ENCODE measurements at places on chromosomes 2 and 18.

DNA sequence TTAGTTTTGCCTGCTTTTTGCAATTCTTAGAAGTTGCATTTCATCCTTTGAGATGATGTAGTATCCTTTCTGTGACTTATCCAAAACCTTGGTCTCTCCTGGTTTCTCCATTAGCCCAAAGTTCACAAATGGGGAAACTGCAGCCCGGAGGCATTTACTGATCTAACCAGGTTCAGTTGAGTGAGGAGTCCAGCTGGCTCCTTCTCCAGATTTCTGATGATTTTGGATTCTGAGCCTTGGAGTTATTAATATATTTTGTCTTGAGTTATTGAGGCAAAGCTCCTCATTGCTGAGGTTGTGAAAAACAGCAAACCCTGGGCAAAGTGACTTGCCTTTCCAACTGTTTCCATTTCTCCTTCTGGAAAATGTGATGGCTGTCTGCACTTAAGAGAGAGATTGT, 1.7 kb downstream of the SLC1A4 start:
- DNase-seq, result no peak

GRCh38 chr18:34697233-34697632, 12.9 kb upstream of the DTNA start:
- no peak for DNase-seq

DNA sequence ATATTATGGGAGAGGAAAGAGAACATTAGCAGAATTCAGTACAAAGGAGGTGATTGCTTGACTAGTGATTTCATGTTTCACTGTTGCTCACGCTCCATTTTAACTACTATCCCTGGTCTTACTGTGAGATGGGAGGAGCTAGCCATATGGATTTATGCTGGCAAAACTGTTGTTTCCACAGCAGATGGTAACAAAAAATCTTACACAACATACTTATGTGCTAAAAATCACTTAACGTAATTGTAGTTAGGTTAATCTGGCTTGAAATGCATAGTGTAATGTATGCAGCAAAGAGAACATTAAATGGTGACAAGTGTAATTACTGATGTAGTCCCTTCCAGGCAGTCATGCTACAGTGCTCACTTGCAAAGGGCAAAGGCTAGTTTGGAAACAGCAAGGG, 155.6 kb upstream of the LYPD1 start:
- DNase-seq, result no peak

GRCh38 chr2:172976116-172976515, 99.5 kb upstream of the MAP3K20 start:
- DNase-seq, result no peak

- no peak for DNase-seq
These were observed 22.2 kb upstream of the YWHAQ start for GRCh38 chr2:9652898-9653479.

DNA sequence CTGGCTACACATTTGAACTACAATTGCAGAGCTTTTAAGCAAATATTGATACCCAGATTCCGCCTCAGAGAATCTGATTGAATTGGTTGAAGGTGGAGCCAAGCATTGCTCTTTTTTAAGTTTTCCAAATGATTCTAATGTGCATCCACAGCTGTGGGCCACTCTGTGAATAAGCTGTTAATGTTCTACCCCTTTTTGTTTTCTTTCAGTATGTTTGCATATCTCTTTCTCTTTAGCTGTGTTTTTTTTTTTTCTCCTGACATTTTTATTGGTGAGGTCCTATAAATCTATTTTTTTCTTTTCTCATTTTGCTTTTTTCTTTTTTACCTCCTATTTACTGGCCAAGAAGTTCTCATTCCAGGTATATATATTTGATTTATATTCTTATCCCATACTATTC, 6.5 kb downstream of the SCN3A start:
- no peak for DNase-seq

DNA sequence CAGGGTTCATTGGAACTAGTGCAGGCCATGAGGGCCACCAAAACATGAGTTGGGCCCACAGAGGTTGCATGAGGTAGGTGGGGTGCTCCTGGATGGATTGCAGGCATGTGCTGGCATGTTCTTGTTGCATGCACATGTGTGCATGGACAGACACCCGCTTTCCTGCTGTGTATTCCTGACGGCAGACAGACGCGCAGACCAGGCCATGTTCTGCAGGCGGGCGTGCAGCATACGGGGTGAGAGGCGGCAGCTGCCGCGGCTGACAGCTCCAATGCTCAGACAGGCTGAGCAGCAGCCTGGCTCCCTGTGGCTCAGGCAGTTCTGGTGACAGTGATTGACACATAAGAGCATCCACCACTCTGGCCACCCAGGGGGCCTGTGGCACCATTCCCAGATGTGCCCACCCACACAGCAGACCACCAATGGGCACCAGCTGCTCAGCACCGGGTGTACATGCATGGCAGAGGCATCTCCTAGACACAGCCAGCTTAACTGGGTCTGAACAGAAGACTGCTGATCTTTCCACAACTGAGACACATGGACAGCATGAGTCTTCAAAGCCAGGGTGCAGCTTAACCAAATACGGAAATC, 21.2 kb downstream of the HS1BP3 start:
- DNase-seq, result no peak

DNA sequence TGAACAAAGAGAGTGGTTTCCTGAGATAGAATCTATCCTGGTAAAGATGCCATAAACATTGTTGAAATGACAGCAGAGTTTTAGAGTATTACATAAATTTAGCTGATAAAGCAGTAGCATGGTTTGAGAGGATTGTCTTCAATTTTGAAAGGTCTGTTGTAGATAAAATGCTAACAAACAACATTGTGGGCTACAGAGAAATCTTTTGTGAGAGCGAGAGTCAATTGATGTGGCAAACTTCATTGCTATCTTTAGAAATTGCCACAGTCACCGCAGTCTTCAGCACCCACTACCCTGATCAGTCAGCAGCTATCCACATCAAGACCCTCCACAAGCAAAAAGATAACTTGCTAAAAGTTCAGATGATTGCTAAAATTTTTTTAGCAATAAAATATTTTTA, 17.5 kb downstream of the VRK2 start:
- no peak for DNase-seq

DNA sequence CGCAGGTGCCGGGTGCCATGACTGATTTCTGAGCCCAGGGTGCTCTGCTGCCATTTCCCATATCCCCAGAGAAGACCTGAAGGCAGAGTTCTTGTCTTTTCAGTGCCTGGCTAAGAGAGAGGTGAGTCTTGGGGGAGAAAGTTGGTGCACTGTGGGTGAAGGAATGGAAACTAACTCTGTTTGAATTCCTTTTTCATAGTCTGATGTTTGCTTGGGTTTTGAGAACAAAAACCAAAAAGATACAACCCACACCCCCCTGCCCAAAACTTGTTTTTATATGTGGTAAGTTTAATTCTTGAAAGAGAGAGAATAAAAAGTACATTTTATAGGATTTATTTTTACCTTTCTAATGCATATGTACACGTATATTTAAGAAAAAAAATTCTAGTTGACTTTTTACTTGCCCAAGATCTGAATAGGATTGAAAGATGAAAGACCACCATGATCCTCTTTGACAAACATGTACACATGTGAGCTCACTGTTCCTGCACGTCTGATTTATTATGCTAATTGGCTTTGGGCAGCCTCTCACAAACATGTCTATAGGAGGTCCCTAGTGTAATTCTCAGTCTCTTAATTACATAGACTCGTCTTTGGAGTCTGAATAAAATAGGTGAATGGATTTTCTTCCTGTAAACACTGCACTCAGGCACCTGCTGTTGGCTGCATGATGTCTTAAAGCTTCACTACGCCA, 46.3 kb downstream of the ARL4C start:
- no peak for DNase-seq

DNA sequence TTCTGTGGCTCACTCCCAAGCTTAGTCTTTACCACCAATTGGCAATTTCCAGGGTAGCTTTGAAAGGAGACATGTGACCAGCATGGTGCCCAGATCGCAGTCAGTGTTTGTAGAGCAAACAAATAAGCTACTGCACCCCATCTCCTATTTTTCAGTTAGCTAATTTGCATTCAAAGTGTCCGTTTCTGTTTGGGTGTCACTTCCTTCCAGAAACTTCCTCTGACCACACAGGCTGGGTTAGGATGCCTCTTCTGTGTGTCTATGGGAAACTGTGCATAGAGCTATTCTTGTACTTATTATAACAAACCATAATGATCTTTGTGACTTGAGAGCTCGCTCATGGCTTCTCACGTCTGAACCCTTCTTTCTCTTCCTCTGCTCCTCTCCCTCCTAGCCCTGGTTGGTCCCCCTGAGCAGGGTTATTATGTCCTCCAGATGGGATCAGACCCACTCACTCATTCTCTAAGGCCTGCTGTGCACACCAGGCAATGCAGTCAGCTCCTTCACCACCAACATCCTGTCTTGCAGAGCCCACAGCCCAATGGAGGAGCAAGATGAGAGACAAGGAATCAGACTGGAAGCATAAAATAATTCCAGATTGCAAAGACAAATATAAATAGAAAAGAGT, 101.2 kb upstream of the ALK start:
- no peak for DNase-seq

DNA sequence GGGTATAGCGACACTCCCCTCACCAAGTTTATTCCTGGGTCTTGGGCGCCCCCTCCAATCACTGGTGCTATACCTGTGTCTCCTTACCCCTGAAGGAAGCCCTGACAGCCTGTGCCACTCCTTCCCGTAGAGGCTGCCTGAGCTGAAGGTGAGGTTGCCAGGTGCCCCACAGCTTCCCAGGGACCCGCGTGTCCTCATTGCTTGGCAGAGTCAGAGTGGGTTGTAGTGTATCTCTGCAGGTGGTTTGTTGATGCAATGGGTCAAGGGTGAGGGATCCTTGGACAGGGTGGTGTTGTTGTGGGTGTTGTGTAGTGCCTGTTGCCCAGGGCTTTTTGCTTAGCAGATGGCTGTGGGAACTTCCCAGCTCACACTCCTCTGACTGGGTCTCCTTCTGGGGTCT, 438.7 kb upstream of the FSIP2 start:
- DNase-seq, result no peak

GRCh38 chr18:44474067-44474411, 206.6 kb upstream of the SETBP1 start:
- DNase-seq, result no peak

GRCh38 chr2:240153418-240153817, 13.0 kb upstream of the OTOS start:
- no peak for DNase-seq

- no peak for DNase-seq
These were observed 132.4 kb downstream of the MREG start for GRCh38 chr2:215880970-215881369.

DNA sequence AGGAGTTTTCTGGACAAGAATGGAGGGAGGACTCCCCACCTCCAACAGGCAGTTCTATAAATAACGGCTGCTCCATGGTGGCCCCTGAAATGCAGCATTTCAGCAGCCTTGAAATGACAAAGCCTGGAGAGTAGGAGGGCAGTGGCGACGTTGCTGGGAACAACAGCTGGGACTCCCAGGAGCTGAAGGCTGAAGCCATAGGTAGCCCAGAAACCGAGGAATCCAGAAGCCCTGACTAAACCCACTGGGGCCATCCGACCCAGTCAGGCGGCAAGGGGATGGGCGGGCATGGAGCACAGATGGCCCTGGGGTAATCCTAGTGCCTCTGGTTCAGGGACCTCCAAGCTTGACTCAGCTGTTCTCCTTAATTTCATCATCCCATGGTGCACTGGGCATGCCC, 9.0 kb downstream of the PRKAG3 start:
- DNase-seq, result no peak

- DNase-seq, result no peak
These were observed 33.3 kb downstream of the FAM178B start for GRCh38 chr2:96952976-96953610.

DNA sequence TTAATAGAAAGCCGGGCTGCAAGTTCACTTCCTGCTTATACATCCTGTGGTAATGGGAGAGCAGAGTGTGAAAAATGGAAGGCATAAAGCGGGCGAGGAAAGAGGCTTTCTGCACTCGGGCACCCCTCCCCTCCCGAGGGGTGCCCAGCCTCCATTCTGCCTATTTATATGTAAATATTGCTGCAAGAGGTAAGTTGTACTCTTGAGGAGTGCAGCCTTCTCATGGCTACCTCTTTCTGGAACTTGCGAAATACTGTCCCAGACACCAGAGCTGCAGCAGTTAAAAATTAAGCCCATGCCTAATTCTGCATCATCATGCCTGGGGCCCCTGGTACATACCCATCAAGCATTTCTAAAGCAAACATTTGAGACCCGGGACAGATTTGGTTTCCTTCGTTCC, 156.0 kb downstream of the GBX2 start:
- no peak for DNase-seq

- DNase-seq, result no peak
These were observed 75.2 kb upstream of the CD302 start for GRCh38 chr2:159873258-159873657.

DNA sequence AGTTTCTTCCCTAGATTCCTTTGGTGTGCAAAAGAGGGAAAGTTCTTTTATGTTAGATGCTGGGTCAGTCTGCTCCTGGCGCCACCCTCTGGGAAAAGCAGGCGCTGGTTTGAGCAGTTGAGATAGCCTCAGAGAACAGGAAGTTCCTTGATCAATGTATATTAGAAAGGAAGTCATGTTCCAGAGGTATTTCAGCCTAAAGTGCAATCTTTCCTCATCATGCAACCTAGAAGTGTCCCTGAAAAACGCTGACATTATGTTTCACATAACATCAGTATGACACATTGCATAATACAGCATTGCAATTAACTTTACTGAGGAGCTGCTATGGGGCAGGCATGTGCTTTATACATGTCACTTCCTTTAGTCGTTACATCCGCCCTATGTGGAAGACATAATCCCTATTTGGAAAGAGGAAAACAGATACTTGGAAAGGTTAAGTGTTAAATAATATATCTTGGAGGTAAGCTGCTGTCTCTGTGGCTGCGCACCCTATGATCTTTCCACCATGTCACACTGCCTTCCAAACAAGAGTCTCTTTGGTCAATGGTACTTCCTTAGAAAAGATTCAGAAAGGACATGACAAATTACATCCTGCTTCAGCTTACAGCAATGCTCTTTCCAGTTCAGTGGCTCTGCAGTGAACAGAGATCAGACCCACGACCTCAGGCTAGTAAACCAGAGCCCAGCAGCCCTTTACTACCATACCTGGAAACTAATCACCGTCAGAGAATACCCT, 369.7 kb downstream of the RAD51AP2 start:
- no peak for DNase-seq

GRCh38 chr2:131035112-131035825, 58.0 kb downstream of the FAM168B start:
- no peak for DNase-seq

Data from activated naive CD4-positive, alpha-beta T cell (primary cell).